ENCODE measurements at places on chromosomes 1 and 21.

DNA sequence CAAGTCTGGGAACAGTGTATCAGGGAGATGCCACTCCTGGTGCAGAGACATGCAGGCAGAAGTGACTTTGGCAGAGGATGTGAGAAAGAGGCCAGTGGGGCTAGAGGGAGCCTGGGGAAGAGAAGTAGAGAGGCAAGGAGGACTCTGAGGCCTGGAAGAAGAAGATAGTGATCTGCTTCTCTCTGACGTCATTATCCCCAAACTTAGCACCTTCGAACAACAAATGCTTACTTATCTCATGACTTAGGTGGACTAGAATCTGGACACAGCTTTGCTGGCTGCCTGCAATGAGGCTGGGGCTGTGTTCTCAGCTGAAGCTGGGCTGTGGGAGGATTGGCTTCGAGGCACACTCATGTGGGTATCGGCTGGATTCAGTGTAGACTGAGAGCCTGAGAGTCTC, 44.5 kb upstream of the ZNF678 start:
- DNase-seq = no peak

DNA sequence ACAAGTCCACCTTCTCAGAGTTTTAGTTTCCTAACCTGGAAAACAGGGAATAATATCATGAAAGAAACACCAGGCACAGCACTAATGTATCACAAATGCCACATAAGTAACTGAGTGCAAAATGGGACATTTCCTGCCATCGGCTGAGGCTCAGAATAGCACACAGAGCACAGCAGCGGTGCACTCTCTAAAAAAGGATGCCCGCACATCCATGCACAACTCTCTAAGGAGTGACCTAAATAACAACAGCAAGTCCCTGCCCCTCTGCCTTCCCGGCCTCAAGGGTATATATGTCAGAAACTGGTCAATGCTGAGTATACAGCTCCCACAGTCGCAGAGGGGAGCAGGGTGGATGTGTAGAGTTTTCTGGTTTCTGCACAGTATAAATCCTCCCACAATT, 100.1 kb upstream of the ERG start:
- no peak for DNase-seq

- no peak for DNase-seq
Measured at GRCh38 chr1:56584910-56585528, 5.7 kb upstream of the PLPP3 start.

GRCh38 chr1:202579806-202580205, 130.4 kb downstream of the SYT2 start:
- no peak for DNase-seq

- DNase-seq = no peak
Measured at GRCh38 chr1:119600561-119600960, 47.5 kb downstream of the ZNF697 start.

Data from stimulated activated naive CD4-positive, alpha-beta T cell (primary cell).